ENCODE measurements at places on chromosomes 3 and 15.
A peak's percentile ranks its signal among the peaks of the same experiment; 100 is the strongest.

GRCh38 chr3:71520161-71521020 lies 63.1 kb downstream of the FOXP1 start:
- no peak for DNase-seq

DNA sequence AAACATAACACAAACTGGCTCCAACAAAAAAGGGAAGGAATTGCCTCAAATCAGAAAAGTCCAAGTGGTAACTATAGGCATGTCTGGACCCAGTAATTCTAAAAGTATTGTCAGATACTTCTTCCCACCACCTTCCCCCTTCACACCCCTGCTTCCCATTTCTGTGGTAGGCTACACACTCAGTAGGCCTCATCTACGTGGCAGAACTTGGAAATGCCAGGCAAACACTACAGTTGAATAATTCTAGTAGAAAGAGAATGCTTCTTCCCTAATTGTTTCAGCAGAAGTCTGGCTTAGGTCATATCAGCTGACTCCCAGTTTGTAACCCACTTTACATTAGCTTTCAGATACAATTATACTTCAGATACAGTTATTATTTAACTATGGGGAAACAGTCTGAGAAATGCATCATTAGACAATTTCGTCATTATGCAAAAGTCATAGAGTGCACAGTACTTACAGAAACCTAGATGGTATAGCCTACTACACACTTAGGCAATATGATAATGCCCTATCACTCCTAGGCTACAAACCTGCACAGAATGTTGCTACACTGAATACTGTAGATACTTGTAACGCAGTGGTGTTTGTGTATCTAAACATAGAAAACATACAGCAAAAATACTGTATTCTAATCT lies 6.4 kb downstream of the SETMAR start:
- no peak for DNase-seq

GRCh38 chr3:159448902-159449301 lies 539.7 kb upstream of the IL12A start:
- DNase-seq = no peak

- no peak for DNase-seq
Measured at GRCh38 chr3:70974747-70975146, 608.8 kb downstream of the FOXP1 start.

DNA sequence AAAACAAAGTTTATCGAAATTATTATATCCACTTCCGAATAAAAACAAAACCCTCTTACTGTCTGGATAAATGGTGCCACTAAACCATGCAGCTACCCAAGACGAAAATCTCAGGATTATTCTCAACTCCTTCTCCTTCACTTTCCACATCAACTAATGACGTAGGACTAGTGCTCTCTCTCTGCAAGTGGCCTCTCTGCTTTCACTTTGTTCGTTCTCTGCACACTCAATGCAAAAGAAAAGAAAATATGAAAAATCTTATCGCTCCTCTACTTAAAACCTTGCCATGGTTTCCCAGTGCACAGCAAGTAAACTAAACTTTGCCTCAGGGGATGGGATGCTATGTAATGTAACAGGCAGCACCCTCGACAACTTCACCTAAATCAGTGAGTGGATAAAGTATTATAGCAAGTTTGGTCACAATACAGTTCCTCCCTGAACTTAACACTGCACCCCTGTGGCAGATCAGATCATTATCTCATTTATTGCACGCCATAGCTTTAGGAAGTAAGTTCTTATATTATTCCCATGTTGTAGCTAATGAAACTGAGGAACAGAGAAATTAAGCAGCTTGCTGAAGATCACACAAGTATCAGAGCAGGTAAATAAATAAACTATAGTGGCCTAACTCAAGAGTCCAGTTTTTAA lies 262.7 kb upstream of the GADL1 start:
- no peak for DNase-seq

DNA sequence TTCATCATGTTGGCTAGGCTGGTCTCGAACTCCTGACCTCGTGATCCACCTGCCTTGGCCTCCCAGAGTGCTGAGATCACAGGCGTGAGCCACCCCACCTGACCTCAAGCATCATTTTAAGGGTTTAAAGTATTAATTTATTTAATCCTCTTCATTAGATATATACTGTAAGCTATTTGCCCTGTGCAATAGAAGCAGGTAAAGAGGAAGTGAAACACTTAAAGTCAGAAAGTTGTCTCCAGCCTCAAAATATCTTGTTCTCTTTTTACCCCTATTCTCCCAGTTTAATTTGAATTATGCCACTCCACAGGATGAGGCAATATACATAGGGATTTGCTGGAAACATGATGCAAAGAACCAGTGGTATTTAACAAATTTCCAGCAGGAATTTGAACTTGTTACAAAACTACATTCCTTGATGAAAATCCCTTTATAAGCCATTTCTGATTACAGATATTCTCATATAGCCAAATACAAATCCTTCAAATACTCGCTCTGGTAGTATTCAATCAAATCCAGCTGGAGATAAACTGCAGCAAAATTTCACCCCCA lies 2.0 kb downstream of the NDUFB5 start:
- no peak for DNase-seq

DNA sequence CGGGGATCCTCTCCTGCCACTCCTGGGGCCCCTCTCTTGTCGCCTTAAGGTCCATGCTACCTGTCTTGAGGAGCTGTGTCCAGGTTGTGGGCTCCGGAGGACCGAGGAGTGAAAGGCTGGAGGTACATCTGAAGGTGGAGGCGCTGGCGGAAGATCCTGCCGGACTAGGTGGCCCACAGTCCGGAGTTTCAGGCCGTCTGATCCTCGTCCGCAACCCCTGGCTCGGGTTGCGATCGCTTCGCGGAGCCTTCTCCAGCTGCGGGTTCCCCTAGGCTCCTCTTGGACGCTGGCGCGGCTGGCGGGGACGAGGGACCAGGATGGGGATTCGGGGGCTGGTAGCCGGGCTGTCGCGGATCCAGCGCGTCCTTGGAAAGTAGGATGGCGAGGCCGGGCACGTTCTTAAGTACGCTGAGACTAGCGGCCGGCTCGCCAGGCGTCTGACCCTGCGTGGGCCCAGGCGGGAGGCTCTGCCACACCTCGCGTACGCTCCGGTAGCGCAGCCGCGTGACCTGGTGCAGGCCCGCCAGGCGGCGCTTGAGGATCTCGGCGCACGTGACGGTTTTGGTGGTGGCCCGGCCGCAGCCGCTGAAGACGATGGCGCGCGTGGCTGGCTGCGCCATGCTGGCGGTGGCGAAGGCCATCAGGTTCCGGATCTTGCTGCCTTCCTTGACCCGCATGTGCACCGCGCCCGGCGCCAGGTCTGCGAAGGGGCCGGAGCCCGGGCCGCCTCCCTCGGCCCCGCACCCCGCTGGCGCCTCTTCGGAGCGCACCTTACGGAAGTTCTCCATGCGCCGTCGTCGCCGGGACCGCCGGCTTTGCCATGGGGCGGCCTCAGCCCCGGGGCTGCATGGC lies 550 bp downstream of the RPP25 start:
- DNase-seq = peak; percentile 37

GRCh38 chr3:71726146-71726545 lies 944 bp upstream of the EIF4E3 start:
- DNase-seq = peak; percentile 42

GRCh38 chr3:81958972-81959640 lies 197.7 kb upstream of the GBE1 start:
- no peak for DNase-seq

DNA sequence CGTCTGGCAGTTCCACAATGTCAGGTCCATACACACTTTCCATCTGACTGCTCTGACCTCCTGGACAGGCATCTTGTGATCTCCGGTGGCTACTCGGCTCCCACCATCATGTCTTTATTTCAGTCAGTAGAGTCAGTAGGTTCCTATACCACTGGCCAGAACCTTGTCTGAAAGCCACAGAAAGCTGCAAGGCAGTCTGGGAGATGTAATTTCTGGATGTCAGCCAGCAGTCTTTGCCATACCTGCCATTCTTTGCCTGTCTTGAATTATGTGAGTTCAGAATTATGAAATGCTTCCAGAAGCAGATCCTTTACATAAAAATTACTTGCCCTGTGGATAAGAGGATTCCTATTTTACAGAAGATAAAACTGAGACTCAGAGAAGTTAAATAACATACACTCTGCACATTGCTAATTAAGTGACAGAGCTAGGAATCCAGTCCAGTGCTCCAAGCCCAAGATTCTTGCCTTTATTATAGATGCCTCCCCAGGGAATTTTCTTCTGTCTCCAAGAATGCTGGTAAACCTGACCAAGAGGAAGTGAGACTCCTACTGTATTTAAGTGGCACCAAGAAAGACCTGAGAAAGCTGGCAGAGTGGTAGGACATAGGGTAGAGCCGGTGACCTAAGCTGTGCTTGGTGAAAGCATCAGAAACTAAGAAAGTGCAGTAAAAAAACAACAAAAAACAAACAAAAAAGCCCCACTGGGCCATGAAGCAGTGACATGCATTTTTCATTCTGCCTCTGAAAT lies 75.6 kb downstream of the IQCH start:
- no peak for DNase-seq

DNA sequence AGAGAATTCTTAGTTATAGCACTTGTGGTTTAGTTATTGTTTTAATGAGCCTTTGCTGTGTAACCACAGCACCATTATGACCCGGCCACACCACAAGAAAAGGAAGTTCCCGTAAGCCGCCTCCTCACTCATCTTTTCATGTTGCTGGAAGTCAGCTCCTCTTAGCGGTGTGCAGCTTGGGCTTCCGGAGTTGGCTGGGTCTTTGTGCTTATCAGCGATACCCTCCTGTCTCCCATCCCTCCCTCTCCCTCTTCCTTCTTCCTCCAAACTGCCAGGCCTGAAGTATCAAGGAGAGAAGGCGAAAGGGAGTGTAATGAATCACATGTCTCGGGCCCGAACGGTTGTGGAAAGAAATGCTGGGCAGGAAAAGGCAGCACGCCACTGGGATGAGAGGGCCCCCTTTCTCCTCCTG lies 353.5 kb downstream of the MCTP2 start:
- peak; percentile 52 for DNase-seq

- DNase-seq = no peak
Measured at GRCh38 chr3:130935761-130936492, 42.0 kb downstream of the ATP2C1 start.

DNA sequence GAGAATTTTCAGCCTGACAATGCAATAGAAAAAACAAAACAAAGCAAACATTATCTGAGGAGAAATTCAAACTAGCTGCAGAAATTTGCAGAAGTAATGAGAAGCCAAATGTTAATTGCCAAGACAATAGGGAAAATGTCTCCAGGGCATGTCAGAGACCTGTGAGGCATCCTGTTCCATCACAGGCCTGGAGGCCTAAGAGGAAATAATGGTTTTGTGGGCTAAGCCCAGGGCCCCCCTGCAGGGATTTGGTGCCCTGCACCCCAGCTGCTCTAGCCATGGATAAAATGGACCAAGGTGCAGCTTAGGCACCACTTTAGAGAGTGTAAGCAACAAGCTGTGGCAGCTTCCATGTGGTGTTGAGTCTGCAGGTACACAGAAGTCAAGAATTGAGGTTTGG lies 401.2 kb upstream of the NECTIN3 start:
- no peak for DNase-seq

DNA sequence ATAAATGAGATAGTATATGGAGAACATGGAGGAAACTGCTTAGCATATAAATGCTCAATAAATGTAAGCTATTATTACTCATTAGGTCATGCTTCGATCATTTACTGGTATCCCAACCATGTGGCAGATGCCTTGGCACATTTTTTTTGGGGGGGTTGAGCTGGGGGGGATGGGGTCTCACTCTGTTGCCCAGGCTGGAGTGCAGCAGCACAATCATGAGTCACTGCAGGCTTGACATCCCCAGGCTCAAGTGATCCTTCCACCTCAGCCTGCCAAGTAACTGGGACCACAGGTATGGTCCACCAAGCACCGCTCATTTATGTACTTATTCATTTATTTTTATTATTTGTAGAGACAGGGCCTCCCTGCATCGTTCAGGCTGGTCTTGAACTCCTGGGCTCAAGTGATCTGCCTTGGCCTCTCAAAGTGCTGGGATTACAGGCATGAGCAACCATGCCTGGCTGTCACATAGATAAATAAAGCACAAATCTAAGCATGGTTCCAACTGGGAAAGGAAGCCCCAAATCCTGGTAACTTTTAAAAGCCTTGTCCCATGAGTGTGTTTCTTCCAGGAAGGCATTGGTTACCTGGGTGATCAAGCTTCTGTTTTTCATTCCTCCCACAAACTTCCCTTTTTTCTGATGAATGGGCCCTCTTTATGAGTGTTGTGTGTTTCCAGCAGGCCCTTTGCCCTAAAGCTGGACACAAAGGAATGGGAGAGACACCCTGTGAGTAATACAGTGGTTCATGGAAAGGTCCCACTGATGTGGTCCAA lies 147.4 kb upstream of the UMPS start:
- no peak for DNase-seq

DNA sequence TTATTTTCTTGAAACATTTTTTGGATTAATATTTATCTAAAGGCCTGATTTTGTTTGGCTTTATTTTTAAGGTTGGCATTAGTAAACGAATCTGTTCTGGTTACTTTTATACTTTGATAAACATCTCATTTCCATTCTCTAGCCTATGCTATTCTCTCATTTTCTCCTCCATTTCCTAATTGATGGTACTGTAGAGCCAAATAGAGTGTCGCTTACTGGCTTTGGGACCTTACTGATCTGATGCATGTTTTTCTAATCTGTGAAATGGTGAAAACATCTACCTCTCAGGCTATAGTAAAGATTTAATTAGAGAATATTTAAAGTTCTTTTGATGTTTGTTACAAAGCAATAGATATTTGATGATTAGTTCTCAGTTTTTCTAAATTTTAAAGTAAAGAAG lies 1.6 kb downstream of the LNP1 start:
- no peak for DNase-seq

DNA sequence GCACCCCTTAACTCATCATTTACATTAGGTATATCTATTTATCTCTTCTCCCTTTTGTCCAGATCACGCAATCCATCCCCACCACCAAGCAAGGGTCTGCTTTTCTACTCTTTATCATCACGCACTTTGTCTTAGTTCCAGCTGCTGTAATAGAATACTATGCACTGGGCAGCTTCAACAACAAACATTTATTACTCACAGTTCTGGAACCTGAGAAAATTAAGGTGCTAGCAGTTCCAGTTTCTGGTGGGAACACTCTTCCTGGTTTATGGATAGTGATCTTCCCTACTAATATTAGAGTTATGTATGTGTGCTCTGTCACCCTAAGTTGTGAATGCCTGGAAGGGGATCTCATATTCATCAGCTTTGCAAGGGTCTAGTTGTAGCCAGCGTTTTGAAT lies 687.0 kb downstream of the NTRK3 start:
- DNase-seq = no peak

DNA sequence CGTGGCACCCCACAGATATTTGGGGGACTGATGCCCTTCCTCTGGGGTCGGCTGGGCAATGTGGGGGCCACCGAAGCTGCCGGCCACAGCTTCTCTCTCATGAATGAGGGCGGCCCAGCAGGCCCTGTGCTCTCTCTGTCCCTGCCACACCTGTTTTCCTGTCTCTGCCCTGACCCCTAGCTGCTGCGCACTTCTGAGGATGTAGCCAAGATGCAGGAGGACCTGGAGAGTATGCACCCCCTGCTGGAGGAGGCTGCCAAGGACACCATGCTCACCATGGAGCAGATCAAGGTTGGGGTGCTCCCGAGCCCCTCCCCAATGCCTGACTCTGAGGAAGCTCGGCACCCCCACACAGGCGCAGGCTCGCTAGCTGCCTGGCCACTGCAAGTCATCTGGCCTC lies 59.7 kb downstream of the SEMA3G start:
- no peak for DNase-seq
